ENCODE measurements at places on chromosomes 1 and 21. TPM values are rescaled to one million over a fixed set of nuclear protein-coding genes. Genes with fewer than 3 reads are reported as not detected.

Gene RCOR3
- 54.1 TPM for total RNA-seq

Gene PIGM
- total RNA-seq = 8.8 TPM

Gene CAMK1G
- 6.8 TPM for total RNA-seq

Gene LPAR3
- total RNA-seq = 17.6 TPM

Gene CLIC6
- 1.5 TPM for total RNA-seq

Gene CDK18
- 11.6 TPM for total RNA-seq

Gene SLC45A1
- total RNA-seq = 10.4 TPM

Gene LEPR
- total RNA-seq = 197 TPM

Gene PCBP3
- total RNA-seq = 14.3 TPM

Gene AKIRIN1
- total RNA-seq = 48.5 TPM

Gene PKNOX1
- total RNA-seq = 18.3 TPM

Gene GPR25
- total RNA-seq = not detected

Gene SLC44A3
- total RNA-seq = 8.9 TPM

Gene CNIH4
- total RNA-seq = 32.5 TPM

Gene CTSE
- total RNA-seq = 0.20 TPM

Gene GREM2
- 1.3 TPM for total RNA-seq

Gene IL22RA1
- 0.10 TPM for total RNA-seq

Data from spinal cord (tissue), 10 donors.